ENCODE measurements at places on chromosomes 1 and 21. TPM values are rescaled to one million over a fixed set of nuclear protein-coding genes. Genes with fewer than 3 reads are reported as not detected.

The CELA2B gene
- total RNA-seq = not detected

The MX2 gene
- total RNA-seq = 114 TPM

The SPRR1A gene
- total RNA-seq = not detected

The PCP4 gene
- not detected for total RNA-seq

The WDR26 gene
- 121 TPM for total RNA-seq

The CNTN2 gene
- not detected for total RNA-seq

The EDARADD gene
- total RNA-seq = 0.68 TPM

The TTC39A gene
- total RNA-seq = not detected

The SIPA1L2 gene
- 0.08 TPM for total RNA-seq

The MFAP2 gene
- not detected for total RNA-seq

The CTTNBP2NL gene
- 0.55 TPM for total RNA-seq

The SLC25A34 gene
- total RNA-seq = 3.5 TPM

The TSPEAR gene
- total RNA-seq = not detected

The MXRA8 gene
- total RNA-seq = 7.7 TPM

The STK40 gene
- 46.2 TPM for total RNA-seq

The KRTAP22-1 gene
- not detected for total RNA-seq

The NBPF1 gene
- total RNA-seq = 46.4 TPM

The OLFML3 gene
- total RNA-seq = 0.49 TPM

The COQ8A gene
- total RNA-seq = 77.9 TPM

The IFI44L gene
- total RNA-seq = 0.69 TPM

The CIART gene
- total RNA-seq = 1.6 TPM

The CYP4B1 gene
- not detected for total RNA-seq

The PPFIA4 gene
- total RNA-seq = 1.6 TPM

The KRTAP20-3 gene
- total RNA-seq = not detected

The CFHR4 gene
- total RNA-seq = not detected

The CR2 gene
- 8.6 TPM for total RNA-seq

The ALX3 gene
- total RNA-seq = not detected

The RIPPLY3 gene
- total RNA-seq = not detected

The PPIH gene
- 49.4 TPM for total RNA-seq

The CLCA4 gene
- total RNA-seq = not detected

The IQGAP3 gene
- total RNA-seq = 0.08 TPM

The HORMAD1 gene
- total RNA-seq = 0.73 TPM

The MRPL20 gene
- total RNA-seq = 162 TPM

The GNG5 gene
- total RNA-seq = 39.5 TPM

The KLHDC9 gene
- total RNA-seq = 0.60 TPM

The NKAIN1 gene
- not detected for total RNA-seq

The FAM229A gene
- total RNA-seq = 30.7 TPM

The C1QC gene
- 1.2 TPM for total RNA-seq

The UBE2U gene
- not detected for total RNA-seq

The SLFNL1 gene
- total RNA-seq = 0.65 TPM

The LAMC1 gene
- 0.93 TPM for total RNA-seq

The ATP1A2 gene
- total RNA-seq = not detected

The HFM1 gene
- total RNA-seq = not detected

The S100A1 gene
- total RNA-seq = not detected

The ZNF683 gene
- total RNA-seq = 2.4 TPM

The SLC9C2 gene
- total RNA-seq = not detected

The SLC30A1 gene
- 9.4 TPM for total RNA-seq

The UBL4B gene
- not detected for total RNA-seq

The SMPDL3B gene
- total RNA-seq = not detected

The PAFAH2 gene
- total RNA-seq = 24.6 TPM

The SH2D2A gene
- 24.3 TPM for total RNA-seq

The HES3 gene
- total RNA-seq = not detected

The OR2L13 gene
- total RNA-seq = not detected

The LGR6 gene
- 0.47 TPM for total RNA-seq

The S100A10 gene
- 212 TPM for total RNA-seq

The GUCA2B gene
- total RNA-seq = not detected

The DIRAS3 gene
- not detected for total RNA-seq

The KRTAP10-3 gene
- not detected for total RNA-seq

All from naive thymus-derived CD8-positive, alpha-beta T cell (primary cell).